Upper lobe of right lung (tissue), 1 donor: ENCODE measurements at places on chromosomes 6 and 20.

GRCh38 chr6:100172322-100172713, 178.3 kb upstream of the MCHR2 start:
- DNase-seq, result no peak

- no peak for DNase-seq
Measured at GRCh38 chr20:35312318-35312717, 20.1 kb upstream of the FAM83C start.

- DNase-seq, result no peak
Measured at GRCh38 chr6:47379328-47379727, 69.6 kb upstream of the TNFRSF21 start.

DNA sequence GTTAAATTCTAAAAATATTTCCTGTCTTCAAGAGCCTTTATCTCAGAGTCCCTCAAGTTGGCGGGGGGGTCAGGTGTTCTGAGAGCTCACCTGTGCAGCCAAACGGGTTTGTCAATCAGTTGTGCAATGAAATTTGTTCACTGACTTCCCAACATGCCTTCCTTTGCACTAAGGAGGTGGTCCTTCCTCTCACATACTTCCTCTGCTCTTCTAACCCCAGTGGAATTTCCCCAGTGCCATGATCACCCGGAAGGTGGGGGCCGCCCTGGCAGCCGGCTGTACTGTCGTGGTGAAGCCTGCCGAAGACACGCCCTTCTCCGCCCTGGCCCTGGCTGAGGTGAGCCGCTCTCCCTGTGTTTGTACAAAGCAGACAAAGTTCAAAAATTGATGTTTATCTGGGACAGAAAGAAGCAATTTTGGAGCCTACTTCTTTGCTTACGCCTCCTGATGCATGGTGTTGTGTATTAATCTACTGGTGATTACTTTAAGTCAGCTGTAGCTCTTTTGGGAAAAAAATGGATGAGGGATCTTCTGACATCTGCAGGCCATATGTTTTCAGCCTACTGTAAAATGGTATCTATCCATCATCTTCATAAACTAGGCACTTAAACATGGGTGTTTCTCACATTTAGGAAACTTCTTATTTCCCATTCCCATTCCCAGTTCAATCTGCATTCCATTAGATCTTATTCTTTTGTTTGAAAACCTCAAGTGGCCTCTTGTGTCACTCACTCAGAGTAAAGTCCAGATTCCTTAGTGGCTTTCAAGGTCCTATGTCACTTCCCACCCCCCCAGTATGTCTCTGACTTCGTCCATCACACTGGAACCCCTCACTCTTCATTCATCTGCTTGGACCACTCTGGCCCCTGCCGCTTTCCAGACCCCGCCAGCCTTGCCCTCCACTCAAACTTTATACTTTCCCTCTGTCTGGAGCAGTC, 10.1 kb downstream of the ALDH5A1 start:
- peak; percentile 89 for DNase-seq

- no peak for DNase-seq
Measured at GRCh38 chr20:50003253-50003656, 20.5 kb downstream of the SNAI1 start.

DNA sequence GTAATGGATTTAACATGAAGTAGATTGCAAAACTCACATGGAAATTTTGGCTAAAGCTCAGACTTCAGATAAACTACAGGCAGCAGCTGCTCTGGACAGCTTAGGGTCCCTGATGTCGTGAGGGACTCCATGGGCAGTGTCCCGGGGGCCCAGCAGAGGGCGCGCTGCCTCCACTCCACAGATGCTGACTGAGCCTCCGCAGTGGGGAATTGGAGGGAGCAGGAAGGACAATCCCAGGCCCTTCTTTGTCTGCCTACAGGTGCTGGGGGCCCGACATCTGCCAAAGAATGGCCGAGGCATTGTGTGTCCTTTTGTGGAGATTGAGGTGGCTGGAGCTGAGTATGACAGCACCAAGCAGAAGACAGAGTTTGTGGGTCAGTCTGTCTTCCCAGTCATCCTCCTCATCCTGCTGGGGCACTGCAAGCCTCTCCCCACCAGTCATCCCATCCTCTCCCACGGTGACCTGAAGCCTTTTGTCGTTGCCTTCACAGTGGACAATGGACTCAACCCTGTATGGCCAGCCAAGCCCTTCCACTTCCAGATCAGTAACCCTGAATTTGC, 35.9 kb downstream of the PLCG1 start:
- peak; percentile 88 for DNase-seq
